ENCODE measurements at places on chromosomes 4 and X. TPM values are rescaled to one million over a fixed set of nuclear protein-coding genes. Genes with fewer than 3 reads are reported as not detected.

GRCh38 chrX:12978205-12979025 lies 3.5 kb downstream of the TMSB4X start:
- no peak for DNase-seq

GRCh38 chrX:124747295-124747694 lies 400.9 kb downstream of the SH2D1A start:
- no peak for DNase-seq

DNA sequence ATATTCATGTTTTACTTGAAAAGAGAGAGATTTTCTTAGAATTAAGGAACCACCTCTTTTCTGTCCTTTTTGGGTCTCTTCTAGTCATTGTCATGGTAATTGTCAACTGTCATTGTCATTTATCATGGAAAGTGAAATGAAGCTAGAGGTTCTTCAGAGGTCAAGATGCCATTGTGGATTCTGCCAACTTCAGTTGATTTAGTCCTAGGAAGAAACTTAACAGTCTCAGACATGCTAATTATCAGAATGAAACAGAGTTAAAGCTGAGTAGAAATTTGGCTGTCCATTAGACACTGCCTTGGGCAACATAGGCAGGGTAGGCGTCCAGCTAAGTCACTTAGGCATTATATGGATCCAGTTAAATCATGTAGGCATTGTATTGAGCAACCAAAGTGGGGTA lies 796.1 kb upstream of the ADGRL3 start:
- DNase-seq, result no peak

- DNase-seq, result no peak
Observed at GRCh38 chrX:28802625-28803024, 215.4 kb downstream of the IL1RAPL1 start.

DNA sequence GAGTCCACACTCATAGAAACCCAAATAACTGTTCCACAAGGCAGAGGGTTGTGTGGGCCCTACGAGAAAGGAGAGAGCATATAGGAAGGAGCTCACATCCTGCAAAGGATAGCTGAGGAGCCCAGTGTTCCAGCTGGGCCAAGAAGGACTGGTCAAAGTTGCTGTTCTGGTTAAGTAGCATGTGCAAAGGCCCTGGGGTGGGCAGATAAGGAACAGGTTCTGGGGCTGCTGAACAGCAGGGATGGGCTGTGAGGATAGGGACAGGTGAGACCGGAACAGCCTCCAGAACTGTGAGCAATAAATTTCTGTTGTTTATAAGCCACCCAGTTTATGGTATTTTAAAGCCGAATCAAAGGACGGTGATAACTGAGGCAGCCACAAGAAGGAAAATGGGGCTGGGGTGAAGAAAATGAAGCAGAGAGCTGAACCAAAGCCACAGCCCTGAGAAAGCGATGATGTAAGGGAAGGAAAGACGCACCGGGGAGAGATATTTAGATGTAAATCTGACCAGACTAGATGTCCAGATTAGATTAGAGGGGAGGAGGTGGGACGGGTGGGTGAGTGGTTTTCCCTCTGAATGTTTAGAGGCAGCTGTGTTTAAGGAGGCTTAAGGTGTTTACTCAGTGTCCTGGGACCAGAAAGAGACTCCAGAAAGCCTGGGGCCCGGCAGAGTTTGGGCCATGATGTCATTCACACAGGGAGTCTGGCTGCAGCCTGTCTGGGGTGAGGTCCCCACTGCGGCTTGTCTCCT lies 180.8 kb upstream of the BCOR start:
- DNase-seq, result no peak

DNA sequence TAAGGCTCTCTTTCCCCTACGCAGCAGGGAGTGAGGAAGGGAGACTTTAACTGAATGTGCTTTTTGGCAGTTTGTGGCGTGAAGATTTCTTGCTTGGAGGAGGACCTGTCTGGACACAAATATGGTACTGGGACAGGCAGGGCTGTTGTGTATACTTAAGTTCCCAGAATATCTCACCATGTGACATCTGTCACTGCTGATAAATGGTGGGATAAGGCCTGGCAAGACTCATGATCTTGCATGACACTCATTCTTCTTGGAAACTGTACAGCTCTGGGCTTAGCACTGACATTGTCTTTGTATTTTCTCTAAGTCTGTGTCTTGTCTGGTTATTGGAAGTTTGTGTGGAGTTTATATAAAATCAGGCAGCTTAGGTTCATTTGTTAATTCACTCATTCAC lies 93.1 kb downstream of the STK32B start:
- peak; percentile 44 for DNase-seq

- DNase-seq, result no peak
Observed at GRCh38 chr4:56665781-56666180, 15.3 kb downstream of the HOPX start.

- no peak for DNase-seq
Observed at GRCh38 chr4:124710911-124711310, 1.6 kb downstream of the ANKRD50 start.

Gene UBA1
- total RNA-seq, result 115 TPM

Gene HOPX
- total RNA-seq, result 137 TPM
